CD4-positive, alpha-beta T cell treated with Interferon alpha-2 for 1 hour (primary cell): ENCODE measurements at places on chromosomes 12 and 14.

- no peak for DNase-seq
Observed at GRCh38 chr12:81610955-81611889, 147.9 kb downstream of the PPFIA2 start.

DNA sequence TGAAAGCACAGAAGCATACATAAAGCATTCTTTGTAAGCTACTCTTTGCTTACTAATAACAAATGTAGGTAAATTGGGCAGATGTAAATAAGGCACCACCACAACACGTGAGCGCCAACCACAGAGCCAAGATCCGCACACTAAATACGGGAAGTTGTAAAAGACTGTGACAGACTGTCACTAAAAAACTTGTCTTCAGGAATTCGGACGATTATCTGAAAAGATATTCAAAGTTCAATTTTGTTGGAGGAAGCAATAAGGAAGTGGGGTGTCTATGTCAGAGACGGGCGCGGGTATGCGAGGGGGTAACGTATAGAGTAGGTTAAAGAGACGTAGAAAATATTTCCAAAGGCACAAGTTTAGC lies 1.5 kb upstream of the HSP90B1 start:
- peak; percentile 62 for DNase-seq

DNA sequence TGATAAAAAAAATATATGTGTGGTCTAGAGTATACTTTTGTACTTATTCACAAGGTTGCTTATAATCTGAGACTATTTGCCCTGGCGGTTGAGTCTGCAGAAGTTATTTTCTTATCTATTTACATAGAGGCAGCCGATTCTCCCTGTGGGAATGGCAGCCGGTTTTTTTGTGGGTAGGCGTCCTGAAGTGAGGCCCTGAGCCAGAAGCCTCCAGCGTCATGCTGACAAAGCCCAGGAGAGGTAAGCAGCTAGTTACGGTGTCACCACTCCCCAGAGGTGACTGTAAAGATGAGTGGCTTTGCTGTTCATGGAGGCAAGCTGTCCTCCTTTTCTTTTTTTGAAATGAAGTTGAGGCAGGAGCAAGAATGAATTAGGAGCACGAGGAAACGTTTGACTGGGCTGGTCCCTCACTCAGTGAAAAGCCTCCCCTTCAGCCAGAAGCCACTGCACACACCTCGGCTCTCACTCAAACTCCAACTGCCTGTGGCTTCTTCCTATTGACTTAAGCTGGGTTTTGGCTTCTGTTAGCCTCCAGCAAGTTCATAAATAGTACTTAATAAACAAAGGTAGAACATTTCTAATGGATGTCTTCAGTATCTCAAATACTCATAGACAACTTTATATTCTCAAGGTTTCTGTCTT lies 21.5 kb downstream of the PAX9 start:
- no peak for DNase-seq

GRCh38 chr14:24432259-24433131 lies 2.7 kb downstream of the KHNYN start:
- DNase-seq: no peak

GRCh38 chr14:59439256-59439965 lies 25.8 kb downstream of the GPR135 start:
- DNase-seq: no peak

- DNase-seq: peak; percentile 87
Observed at GRCh38 chr12:92403210-92404175, 257.8 kb upstream of the BTG1 start.

- DNase-seq: no peak
Observed at GRCh38 chr12:109982210-109982609, 14.0 kb downstream of the GIT2 start.

DNA sequence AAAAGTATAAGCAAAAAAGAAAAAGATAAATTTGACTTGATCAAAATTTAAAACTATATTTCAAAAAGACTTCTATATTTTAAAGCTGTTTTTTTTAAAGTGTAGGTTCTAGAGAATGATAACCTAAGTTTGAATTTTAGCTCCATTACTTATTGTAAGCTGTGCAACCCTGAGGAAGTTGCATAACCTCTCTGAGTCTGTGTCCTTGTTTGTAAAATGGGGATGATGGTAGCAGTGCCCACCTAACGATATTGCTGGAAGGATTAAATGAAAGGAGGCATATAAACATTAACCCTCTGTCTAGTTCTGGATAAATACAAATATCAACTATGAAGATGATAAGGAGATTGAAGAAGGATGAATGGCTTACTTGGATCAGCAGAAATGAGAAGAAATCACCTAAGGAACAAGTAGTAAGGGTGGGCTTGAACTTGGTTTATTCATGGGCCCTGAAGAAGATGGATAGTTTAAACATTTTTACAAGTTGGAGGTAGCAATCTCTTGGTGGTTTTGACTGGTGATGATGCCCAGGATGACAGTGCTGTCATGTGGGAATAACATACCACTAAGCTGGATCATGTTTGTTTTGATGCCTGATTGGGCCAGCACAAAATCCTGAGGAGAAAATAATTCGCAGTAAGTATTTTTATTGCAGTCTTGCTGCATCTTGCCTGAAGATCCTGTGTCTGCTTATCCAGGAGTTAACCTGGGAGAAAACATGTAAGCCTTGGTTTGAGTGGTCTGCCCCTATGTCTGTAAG lies 35.0 kb downstream of the TXNRD1 start:
- no peak for DNase-seq

- no peak for DNase-seq
Observed at GRCh38 chr12:28086521-28087155, 103.6 kb upstream of the CCDC91 start.

GRCh38 chr12:51905471-51906429 lies 1.6 kb upstream of the ACVRL1 start:
- DNase-seq: no peak

- no peak for DNase-seq
Observed at GRCh38 chr14:86196471-86196870, 666.5 kb downstream of the FLRT2 start.

- DNase-seq: no peak
Observed at GRCh38 chr14:102279688-102280348, 25.1 kb downstream of the MOK start.

- DNase-seq: no peak
Observed at GRCh38 chr12:116561181-116561821, 2.1 kb downstream of the MAP1LC3B2 start.

GRCh38 chr14:97581016-97581415 lies 783.8 kb downstream of the VRK1 start:
- DNase-seq: no peak

DNA sequence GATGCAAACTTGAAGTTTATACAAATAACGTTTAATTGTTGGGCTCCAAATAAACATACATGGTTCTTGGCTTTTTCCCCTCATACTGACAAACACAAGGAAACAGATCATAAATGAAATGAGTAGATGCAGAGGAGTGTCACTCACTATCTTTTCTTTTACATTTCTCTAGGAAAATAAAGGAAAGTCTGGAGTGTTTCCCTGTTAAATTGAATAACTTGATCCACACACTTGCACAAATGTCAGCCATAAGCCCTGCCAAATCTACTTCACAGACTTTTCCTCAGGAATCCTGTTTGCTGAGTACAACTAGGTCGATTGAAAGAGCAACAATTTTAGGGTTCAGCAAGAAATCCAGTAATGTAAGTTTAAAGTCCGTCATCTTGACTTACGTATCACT lies 175.3 kb downstream of the PLCZ1 start:
- no peak for DNase-seq

DNA sequence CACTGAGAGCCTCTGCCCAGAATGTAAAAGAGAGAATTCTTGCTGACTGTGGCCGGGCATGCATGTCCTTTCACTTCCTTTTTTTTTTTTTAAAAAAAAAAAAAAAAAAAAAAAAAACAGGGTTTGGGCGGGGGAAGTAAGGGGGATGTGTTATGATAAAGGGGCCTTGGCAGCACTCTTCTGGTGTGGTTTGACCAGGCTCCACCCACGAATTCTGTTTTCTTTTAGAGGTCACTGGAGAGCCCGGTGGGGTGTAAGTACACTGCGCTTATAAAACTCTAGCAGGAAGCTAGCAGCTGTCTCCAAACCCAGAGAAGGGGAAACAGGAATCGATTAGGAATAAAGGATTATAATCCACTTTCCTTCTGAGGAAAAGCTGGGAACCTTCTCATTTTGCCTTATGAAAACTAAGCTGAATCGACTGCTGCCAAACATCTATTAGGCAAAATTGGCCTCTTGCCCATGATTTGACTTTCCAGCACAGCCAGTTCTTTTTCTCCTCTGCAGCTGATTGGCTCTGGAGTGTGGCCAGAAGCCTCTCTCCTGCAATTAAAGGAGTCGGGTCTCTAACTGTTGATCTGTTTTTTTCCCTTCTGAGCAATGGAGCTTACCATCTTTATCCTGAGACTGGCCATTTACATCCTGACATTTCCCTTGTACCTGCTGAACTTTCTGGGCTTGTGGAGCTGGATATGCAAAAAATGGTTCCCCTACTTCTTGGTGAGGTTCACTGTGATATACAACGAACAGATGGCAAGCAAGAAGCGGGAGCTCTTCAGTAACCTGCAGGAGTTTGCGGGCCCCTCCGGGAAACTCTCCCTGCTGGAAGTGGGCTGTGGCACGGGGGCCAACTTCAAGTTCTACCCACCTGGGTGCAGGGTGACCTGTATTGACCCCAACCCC lies 27.7 kb upstream of the HIGD1C start:
- DNase-seq: peak; percentile 56

GRCh38 chr12:10361084-10361483 lies 28.8 kb downstream of the KLRK1 start:
- DNase-seq: no peak

DNA sequence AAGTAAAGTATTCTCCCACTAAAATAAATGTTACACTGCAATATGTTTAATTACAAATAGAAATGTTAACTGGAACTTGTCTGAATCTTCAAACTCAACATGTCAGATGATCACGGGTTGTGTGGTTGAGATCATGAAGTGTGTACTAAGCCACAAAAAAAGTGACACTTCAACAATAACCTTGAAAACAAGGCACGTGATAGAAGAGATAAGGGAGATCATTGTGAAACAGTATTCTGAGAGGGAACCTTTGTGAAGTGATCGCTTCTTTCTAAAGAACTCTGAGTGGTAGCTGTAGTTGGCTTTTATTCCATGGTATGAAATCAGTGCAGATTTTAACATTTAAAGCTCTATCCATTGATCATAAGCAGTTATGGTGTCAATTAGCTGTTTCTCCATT lies 60.0 kb downstream of the LIN52 start:
- DNase-seq: no peak

DNA sequence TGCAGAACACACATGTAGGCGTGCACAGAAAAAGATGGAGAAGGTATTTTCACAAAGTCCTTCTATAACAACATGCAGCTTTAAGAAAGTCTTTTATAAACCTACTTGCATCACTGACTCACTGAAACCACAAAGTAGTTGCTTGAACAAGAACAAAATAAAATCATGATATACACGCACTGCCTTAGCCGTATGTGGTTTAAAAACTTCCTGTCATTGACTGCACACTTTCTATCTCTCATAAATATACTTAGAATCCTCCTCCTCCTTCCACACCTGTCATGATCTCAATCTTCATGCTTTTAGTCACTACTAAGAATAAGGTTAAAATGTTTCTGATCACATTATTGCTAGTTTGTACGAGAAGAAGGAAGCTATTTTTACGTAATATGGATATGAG lies 31.8 kb upstream of the RAD51AP1 start:
- DNase-seq: no peak

DNA sequence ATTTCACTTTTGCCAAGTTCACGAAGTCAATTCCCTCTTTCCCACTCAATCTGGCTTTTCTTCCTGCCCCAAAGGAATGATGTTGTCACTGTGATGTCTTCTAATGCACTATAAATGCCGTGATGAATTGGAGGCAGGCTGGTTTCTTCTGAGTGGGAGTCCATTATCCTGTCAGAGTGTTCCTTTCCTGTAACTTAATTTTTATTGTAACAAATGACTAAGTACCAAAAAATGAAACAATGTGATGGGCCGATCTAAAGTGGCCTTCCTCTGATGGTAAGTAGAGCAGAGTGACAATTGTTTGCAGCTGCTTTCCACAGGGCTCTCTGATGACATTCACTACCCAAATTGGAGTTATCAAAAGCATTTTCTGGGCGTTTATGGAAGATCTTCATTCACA lies 22.2 kb downstream of the TMEM30B start:
- DNase-seq: no peak

DNA sequence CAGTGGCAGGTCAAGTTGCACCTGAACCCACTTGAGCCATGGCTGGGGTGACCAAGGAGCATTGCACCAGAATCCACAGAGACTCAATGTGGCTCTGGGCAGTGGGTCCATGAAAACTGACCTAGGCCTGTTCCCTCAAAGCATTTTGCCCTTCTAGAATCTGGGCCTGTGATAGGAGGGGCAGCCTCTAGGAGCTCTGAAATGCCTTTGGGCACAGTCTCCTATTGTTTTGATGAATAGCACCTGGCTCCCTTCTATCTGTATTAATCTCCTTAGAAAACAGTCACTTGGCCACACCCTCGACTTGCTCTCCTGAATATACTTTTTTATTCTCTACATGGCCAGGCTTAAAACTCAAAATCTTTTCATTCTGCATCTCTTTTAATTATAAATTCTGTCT lies 14.1 kb upstream of the KRAS start:
- no peak for DNase-seq

- DNase-seq: no peak
Observed at GRCh38 chr14:99123208-99123870, 148.7 kb downstream of the BCL11B start.

DNA sequence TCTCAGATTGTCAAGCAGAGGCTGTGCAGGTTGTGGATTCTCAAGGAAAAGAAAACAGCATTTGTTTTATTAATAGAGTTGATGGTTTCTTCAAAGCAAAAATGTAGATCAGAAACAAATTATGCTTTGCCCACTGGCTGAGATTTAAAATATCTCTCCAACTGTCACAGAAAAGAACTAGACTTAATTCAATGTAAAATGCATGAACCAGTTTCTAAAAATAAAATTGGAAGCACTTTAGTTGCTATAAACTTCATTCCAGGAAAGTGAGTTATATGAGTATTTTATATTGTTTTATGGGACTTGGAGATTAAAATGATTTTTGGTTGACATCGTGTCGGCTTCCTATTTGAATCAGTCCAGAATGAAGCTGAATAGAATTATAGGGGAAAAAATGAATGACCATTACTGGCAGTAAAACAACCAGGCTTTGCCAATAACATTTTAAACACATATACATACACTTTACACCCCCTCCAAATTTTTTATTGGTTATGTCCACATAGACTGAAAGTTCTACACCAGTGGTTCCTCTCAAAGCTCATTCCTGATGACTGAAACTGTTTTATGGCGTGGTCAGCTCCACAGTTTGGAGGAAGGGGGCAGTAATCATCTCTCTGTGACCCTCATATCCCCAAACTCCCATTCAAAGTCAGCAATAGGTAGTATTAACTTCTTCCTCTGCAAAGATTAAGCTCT lies 55.5 kb upstream of the DAAM1 start:
- DNase-seq: no peak
